ENCODE measurements at places on chromosomes 1 and 21. TPM values are rescaled to one million over a fixed set of nuclear protein-coding genes. Genes with fewer than 3 reads are reported as not detected.

The ZNF697 gene
- total RNA-seq: 25.4 TPM

The KRTAP19-3 gene
- not detected for total RNA-seq

The TPRG1L gene
- 71.5 TPM for total RNA-seq

DNA sequence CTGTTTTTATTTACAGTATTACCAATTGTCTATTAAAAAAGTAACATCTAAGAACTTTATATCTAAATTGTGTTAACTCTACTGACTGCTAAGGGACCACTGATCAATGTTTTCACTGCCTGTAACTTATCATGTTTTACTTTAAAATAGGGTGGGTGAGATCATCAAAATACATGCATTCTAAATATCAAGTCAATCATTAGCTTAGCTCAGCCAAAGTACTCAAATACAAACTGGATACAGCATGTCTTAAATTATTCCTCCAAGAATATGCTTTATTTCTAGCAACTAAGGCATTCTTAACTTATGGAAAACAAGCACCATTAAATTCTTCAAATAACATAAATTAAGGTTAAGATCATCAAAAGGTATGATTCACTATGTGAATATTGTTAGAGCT is 638.7 kb upstream of the RGS18 start:
- DNase-seq: no peak

DNA sequence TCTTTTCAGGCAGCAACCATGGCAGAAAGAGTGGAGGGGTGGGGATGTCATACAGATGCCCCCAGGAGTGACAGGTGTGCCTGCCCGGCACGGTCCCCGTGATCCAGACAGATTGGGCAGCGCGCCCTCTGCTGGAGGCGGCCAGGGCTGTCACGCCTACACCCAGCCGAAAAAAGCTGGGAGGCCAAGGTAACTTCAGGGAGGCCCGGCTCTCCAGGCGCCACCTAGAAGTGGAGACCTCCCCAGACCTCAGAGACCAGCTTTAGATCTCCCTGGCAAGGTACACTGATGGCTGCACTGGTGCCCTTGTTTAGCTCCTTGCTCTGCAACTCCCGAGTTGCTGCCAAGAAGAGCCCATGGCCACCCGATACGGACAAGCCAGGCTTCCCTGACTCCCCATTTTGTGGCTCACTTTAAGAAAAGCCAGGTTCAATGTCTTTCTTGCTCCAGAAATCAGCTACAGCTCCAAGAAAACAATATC is 6.6 kb downstream of the GOLT1A start:
- no peak for DNase-seq

GRCh38 chr1:65002156-65002507 is 35.8 kb upstream of the JAK1 start:
- DNase-seq: no peak

DNA sequence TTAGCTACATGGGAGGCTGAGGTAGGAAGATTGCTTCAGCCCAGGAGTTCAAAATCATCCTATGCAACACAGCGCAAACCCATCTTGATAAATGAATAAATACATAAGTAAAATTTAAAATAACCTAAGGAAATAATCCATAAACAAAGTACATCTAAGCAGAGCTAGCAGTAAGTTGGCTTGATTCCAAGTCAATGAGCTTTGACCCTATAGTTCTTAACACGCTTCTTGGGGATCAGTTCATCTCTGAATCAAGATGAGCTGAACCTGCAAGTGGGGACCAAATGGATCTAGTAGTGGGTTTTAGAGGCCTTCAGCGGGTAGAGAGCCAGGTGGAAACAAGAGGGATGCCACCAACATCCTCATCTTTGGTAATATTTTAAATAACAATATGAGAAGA is 31.5 kb upstream of the PHGDH start:
- no peak for DNase-seq

- no peak for DNase-seq
Observed at GRCh38 chr1:226281058-226281457, 27.9 kb downstream of the LIN9 start.

- no peak for DNase-seq
Observed at GRCh38 chr1:116332451-116332850, 40.6 kb upstream of the ATP1A1 start.

DNA sequence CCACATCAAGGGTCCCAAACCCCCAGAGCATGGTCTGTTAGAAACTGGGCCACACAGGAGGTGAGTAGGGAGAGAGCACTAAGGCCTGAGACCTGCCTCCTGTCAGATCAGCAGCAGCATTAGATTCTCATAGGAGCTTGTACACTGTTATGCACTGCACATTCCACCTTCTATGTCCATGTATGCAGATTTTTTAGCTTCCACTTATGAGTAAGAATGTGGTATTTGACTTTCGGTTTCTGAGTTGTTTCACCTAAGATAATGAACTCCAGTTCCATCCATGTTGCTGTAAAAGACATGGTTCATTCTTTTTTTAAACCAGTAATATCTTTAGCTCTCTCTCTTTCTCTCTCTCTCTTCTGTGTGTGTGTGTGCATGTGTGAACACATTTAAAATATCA is 663 bp upstream of the GBP6 start:
- no peak for DNase-seq

GRCh38 chr1:219173758-219174459 is at the start of gene LYPLAL1:
TSS of gene LYPLAL1 (plus strand) at chr1:219173878. CDS start at chr1:219173891, 13 bp downstream.
- DNase-seq: no peak

DNA sequence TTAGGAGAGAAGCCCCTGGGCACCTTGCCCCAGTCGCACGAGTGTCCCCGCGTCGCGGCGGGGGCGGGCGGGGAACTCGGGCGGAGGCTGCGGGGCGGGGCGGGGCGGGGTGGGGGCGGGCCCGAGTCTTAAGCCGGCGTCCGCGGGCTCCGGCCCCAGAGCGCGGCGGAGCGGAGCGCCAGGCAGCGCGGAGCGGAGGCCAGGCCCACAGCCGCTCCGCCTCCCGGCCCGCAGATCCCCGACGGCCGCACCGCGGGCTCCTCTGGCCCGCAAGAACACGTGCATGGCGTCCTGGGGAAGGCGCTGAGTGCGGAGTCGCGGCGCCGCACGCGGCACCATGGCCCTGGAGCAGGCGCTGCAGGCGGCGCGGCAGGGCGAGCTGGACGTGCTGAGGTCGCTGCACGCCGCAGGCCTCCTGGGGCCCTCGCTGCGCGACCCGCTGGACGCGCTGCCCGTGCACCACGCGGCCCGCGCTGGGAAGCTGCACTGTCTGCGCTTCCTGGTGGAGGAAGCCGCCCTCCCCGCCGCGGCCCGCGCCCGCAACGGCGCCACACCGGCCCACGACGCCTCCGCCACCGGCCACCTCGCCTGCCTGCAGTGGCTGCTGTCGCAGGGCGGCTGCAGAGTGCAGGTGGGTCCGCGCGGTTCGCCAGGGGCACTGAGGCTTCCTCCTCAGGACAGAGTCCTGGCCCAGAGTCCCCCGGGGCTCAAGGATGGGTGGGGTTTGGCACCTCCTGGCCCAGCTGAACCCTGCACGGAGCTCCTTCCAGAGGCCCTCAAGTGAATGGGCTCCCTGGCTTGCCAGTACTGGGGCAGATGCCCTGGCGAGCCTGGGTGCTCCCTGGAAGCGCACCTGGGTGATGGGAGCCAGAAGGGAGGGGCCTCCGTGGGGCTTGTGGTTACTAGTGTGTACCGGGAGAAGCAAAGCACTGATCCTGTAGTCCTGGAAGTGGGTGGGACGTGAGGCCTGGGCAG is at the start of gene ESPN:
Gene ESPN, plus strand, starts transcription at position 158 of the 975 bp plus-strand sequence. Its CDS starts 180 bp downstream, at position 338.
- DNase-seq: no peak

DNA sequence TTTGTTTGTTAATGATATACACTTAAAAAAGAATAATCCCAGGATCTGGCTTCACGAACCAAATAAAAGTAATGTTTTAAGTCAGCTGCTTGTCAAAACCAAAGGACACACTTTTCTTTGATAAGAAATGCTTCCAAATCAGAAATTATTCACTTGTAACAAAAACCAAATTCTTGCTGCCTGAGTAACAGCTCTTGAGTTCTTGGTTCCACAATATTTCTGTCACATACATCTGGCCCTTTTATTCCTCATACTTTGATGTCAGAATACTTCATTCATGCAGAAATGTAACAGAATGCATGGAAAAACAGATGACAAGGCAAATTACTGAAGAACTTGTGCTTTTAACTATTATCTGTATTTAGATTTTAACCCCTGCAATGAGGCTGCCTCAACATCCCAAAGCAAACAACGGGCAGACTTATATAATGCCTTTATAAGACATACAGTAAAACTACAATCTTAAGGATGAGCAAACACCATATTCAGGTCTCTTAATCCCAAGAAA is 1.5 kb downstream of the VAMP4 start:
- DNase-seq: no peak

DNA sequence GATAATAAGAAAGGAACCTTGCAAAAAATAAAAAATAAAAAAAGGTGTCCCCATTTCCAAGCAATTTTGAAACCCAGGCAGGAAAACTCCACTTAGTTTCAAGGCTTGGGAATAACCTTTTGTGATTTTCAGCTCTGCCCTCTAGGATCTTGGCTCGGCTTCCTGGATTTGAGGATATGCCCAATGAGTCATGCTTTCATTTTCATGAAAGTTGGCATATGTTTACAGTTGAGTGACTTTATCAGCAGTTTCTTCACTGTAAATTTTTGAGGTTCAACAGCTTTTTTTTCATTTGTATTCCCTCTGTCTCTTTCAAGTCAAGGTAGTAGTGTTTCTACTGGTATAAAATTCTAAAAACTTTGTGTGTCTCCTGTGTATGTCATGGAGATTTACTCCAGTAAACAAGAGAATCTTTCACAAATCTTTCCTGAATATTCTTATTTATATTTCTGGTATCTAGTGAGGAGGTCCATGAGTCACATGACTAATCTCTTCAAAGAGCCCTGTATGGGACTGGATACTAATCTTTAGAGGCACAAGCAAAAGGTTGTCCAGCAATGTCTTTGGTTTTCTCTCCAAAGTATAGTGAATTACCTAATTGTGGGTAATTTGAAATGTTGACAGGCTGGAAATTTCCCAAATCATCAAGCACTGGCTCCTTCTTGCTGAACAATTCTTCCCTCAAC is 335.3 kb downstream of the BRINP2 start:
- no peak for DNase-seq

Data from glomerular endothelial cell (primary cell).